ENCODE measurements at places on chromosomes 2 and 18. TPM values are rescaled to one million over a fixed set of nuclear protein-coding genes. Genes with fewer than 3 reads are reported as not detected.

GRCh38 chr18:76679945-76680344 lies 142.4 kb upstream of the ZNF236 start:
- no peak for DNase-seq

CAPN14 gene
- total RNA-seq: not detected

IL36G gene
- not detected for total RNA-seq

GREB1 gene
- total RNA-seq: 6.2 TPM

CCDC102B gene
- total RNA-seq: 1.9 TPM

DNA sequence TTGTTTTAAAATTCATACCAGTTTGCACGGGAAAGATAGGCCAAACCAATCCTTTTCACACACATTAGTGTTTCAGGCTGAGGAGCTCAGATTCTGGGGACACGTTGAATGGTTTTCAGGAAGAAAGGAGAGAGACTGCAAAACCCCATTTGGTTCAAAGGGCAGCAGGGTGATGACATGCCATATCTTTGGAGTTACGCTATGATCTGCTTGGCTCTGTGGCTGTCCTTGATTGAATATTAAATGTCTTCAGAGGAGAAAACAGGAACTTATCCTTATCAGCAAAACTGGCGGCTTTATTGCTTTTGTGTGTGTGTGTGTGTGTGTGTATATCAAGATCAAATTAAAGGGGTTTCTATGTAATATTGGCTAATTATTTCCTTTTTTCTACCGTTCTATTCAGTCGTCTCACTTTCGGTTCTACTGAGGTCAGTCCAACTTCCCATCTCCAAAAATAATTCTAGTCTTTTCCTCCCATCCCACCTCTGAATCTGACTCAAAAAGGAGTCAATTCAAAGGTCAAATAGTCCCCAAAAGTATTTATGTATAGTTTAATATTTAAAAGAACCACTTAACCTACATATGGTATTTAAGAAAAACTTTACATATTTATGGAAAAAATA lies 292.9 kb upstream of the CCDC68 start:
- no peak for DNase-seq

DNA sequence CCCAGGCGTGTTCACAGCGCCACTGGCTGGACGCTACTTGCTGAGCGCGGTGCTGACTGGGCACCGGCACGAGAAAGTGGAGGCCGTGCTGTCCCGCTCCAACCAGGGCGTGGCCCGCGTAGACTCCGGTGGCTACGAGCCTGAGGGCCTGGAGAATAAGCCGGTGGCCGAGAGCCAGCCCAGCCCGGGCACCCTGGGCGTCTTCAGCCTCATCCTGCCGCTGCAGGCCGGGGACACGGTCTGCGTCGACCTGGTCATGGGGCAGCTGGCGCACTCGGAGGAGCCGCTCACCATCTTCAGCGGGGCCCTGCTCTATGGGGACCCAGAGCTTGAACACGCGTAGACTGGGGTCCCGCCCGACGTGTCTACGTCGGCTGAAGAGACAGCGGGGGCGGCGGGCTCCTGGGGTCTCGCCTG lies 891 bp upstream of the KHK start:
- DNase-seq: no peak

- DNase-seq: no peak
Measured at GRCh38 chr18:62564044-62564443, 41.2 kb downstream of the ZCCHC2 start.

GRCh38 chr2:225737556-225737955 lies 338.0 kb downstream of the NYAP2 start:
- DNase-seq: no peak

- no peak for DNase-seq
Measured at GRCh38 chr2:191582355-191582754, 95.6 kb upstream of the NABP1 start.

GRCh38 chr2:111205774-111206173 lies 85.1 kb downstream of the BCL2L11 start:
- no peak for DNase-seq

SEH1L gene
- total RNA-seq: 83.7 TPM

DNA sequence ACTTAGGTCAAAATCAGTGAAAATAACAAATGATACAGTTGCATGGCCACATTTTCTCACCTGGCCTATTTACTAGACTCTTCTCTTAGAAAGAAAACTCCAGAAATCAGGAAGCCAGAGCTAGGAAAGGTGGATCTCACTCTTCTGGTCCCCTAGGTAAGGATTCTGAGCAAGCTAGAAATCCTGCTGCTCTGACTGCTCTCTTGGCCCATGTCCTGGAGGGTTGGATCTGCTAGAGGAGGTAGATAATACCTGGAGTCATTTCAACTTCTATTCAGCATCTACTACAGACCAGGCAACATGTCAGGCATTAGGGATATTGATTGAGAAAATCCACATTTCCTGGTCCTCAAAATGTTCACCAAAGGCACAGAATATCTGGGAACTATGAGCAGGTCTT lies 34.9 kb downstream of the AKAIN1 start:
- DNase-seq: no peak

ASXL2 gene
- 29.2 TPM for total RNA-seq

GRCh38 chr18:10120622-10121021 lies 206.8 kb downstream of the VAPA start:
- no peak for DNase-seq

OR6B2 gene
- not detected for total RNA-seq

LAMA1 gene
- total RNA-seq: 0.05 TPM

- DNase-seq: no peak
Measured at GRCh38 chr18:74546751-74547530, 12.6 kb downstream of the CNDP1 start.

PRKD3 gene
- total RNA-seq: 13.9 TPM

MARCHF4 gene
- total RNA-seq: not detected

AAK1 gene
- total RNA-seq: 32.0 TPM

GRCh38 chr18:79523736-79524180 lies 128.0 kb downstream of the NFATC1 start:
- DNase-seq: no peak
